Right atrium auricular region (tissue), 2 donors: ENCODE measurements at places on chromosomes 11 and 22. TPM values are rescaled to one million over a fixed set of nuclear protein-coding genes. Genes with fewer than 3 reads are reported as not detected.

DLG2 gene
- 6.7 TPM for total RNA-seq

DNA sequence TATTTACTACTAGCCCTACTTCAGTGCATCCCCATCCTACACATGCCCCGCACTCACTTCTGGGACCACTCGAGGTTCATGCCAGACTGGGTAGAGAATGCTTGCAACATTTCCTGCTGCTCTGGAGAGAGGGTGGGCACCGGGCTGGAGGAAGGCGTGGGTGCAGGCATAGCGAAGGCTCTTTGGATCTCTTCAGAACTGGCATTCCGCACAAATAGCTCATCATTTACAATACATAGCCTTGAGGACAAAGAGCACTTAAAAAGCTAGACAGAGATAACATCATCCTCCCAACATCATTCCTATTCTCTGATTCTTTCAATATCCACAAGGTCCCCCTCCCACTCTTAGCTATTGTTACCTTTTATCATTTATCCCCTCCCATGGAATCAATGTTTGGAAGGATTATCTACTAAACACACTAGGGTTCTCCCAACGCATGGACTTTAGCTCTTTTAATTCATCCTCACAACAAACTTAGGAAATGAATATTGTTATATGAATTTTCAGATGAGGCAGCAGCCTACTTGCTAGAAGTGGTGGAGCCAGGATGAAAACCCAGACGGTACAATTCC lies 2.5 kb upstream of the TMEM223 start:
- no peak for DNase-seq

- no peak for DNase-seq
Observed at GRCh38 chr11:71248656-71249055, 3.7 kb downstream of the SHANK2 start.

GRCh38 chr22:17199003-17199731 lies 20.1 kb downstream of the ADA2 start:
- DNase-seq, result no peak

- no peak for DNase-seq
Observed at GRCh38 chr11:119533462-119533861, 110.5 kb upstream of the THY1 start.

DNA sequence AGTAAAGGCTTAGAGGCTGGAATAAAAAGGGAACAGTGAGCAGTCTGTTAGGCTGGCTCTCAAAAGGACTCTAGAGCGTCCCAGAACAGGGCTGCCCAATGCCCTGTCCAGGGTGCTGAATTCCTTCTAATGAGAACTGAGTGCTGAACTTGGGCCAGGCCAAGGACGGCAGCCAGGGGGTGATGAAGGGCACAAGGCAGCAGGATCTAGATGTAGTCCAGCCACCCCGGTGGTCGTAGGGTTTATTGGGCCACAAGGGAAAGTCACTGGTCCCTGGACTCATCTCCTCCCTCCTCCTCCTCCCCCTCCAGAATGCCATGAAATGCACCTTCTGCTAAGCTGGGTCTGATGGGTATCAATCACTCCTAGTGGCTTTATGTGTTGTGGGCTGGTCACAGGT lies 19.2 kb downstream of the NPTXR start:
- DNase-seq, result no peak

GRCh38 chr11:76634886-76635285 lies 35.7 kb downstream of the LRRC32 start:
- peak; percentile 58 for DNase-seq

DNA sequence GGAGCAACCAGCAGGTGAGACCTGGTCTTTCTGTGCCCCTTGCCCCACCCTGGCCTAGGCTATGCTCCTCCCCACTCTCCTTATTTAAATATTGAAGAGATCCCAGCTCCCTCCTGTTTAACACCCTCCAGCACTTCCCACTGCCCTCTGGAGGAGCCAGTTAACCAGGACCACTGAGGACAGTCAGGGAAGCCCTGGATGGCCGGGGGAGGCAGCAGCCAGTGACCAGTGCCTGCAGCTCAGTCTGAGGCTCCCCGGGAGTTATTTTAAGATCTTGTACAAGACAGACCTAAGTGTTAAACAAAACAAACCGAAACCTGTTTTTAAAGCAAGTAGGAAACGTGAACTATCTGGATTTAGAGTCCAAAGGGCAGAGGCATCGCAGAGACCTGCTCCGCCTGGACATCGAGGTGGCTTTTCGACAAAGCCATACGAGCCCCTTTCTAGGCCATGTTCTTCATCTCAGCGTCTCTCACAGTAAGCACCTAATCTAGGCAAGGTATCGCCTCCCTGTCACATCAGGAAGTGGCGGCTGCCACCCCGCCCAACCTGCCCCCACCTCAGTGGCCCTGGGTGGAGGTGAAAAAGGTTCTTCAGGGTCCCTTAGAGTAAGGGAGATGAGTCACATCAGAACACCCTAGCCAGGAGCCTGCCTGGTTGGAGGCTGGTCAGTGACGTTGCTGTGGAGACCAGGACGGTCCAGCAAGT lies 35.2 kb downstream of the TRMU start:
- DNase-seq, result no peak
